ENCODE measurements at places on chromosomes 2 and 18.
A peak's percentile ranks its signal among the peaks of the same experiment; 100 is the strongest.

DNA sequence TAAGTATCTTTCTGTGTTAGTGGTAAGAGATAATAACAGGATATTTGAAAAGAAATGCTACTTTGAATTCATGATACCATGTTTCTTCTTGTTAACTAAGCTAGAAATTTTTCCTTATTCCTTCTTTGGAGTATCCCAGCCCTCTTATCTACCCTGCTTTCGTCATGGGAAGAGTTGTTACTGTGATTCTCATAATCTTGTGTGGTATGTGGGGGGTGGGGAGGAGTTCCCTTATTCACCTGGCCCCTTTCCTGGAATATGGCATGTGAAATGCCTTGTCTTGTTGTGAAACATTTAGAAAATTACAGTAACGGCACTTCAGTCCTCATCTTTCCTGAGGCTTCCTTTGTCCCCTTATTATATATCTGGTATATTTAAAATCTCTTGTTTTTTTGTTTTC, 129.9 kb downstream of the NCOA1 start:
- DNase-seq, result no peak

DNA sequence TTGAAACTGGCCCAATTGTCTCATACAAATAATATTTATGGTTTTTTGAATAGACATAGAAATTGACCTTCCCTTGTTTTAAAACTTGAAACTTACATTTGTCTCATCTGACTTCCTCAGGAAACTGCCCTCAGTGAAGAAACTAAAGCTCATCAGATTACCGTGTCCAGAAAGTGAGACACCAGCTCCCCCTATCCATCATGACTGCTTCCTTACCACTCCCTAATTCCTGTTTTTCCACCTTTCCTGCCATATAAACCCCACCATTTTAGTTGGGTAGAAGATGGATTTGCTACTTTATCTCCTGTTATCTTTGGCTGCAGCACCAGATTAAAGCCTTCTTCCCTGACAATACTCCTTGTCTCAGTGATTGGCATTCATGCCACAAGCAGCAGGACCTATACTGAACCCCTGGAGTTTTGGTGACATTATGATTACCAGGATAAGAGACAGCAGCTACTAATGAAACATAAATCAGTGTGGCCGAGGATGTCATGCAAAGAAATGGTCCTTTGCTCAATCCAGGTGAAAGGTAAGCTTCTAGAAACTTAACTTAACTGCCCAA, 1627.6 kb upstream of the ZEB2 start:
- DNase-seq, result no peak

DNA sequence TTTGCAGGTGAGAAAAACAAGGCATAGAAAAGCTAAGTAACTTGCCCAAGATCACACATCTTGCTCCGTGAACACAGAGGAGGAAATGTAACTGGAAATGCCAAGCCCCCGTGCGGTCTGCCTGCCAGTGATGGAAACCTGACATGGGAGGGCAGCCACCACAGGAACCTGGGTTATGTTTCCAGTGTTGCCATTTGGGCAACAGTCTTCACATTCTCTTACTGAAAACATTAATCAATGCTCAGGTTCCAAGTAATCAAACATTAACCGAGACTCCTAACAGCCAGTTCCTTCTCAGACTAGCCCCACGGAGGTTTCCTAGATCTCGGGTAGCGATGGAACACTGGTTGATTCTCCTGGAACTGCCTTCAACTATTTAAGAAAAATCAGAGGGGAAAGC, 2.5 kb downstream of the TGFA start:
- DNase-seq, result no peak

GRCh38 chr2:109129356-109129920, 433 bp downstream of the SH3RF3 start:
- DNase-seq, result no peak

DNA sequence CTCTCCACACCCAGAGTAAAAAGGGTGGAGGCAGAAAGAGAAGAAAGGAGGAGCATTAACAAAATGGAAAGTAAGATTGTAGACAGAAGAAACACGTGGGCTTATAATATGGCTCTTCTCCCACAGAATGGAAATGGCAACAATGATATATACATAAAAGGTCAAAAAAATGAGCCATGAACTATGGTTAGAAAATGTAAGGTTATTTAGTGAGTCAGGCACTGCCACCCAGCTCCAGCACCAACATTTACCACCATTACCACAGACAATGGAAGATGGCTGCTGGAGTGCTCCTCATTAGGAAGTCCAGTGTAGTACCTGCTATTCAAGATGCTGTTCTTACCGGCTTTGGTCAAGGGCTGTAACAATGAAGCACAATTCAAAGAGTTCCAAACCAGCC, 258.0 kb downstream of the ZEB2 start:
- DNase-seq, result no peak

- DNase-seq, result no peak
These were observed 33.5 kb upstream of the ZEB2 start for GRCh38 chr2:144553379-144553778.

DNA sequence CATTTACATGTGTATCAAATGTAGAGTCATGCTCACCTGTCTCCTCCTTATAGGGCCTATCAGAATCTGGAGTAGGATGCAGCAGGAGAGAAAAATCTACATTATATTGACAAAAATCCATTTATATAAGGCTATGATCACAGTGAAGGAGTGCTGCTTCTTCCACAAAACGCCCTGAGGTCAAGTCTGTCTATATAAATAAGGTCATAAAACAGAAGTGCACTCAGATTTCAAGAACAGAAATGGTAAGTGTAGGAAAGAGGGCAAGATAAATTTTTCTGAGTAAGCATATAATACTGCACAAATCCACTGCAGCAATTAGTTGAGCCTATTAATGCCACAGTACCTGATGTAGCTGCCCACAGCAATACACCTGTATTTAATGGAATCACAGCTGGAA, 51.8 kb downstream of the COL5A2 start:
- no peak for DNase-seq

- DNase-seq, result no peak
These were observed 92.5 kb upstream of the ZNF532 start for GRCh38 chr18:58772161-58772560.

- no peak for DNase-seq
These were observed 854.3 kb upstream of the ACVR2A start for GRCh38 chr2:146990311-146991054.

- no peak for DNase-seq
These were observed 13.3 kb downstream of the COL4A3 start for GRCh38 chr2:227177592-227178336.

DNA sequence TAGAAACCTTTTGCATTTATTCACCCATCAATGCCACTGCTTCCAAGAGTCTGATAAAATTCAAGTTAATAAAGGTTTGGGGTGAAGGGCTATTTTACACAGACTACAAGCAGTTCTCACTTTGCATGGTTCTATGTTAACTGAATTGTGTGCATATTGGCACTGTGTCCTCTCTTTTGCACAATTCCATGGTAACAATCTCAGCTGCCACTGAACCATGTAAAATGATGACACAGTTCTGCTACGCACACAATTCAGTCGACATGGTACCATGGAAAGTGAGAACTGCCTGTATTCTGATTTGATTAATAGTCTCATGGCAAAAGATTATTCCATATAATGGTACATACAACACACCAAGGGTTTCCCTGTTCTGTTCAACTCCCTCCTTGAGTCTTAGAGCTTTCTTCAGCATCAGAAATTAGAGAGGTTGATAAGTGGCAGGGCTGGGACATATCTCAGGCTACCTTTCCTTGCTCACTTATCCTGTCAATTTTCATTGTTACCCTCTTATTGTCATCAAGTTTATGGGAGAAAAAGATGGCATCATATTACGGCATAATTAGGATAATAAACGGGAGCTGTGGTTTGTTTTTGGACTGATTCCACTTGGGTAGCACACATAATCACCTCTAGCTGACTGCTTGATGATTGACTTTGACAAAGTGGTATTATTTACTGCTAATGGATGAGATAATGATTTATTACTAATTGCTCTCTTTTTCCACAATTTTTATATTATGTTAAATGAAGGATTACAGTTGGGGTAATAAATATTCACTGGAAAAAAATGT, 139.3 kb upstream of the CREB1 start:
- no peak for DNase-seq

DNA sequence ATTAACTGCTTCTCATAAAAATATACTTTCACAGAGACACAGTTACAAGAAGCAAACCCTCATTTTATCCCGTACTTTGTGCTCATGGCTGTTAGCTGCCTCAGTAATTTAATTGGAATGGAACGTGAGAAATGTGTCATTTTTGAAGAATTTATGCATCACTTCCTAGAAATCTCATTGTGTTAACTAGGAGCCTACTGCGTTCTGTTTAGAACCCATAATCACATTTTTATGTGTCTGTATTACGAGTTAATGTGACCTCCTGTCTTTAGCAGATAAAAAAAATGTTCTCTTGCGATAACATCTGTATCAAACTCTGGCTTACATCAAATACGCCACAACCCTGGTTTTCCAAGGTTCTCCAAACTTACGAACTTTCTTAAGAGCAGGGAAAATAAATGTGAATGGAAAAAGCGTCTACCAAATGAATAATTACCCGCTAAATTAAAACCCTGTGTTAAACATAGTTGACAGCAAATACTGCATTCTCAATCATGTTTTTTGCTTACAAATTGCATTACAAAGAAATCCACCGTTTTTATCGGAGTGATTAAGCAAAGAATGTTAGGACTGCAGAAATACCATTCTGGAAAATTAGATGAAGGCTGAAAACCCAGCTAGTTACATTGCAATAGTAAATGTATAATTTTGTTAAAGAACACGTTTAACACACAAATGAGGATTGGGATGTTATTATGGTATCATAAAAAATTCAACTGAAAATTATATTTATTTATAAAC, 12.1 kb upstream of the GBX2 start:
- no peak for DNase-seq

GRCh38 chr18:8286303-8286702, 322.9 kb upstream of the RAB12 start:
- DNase-seq, result no peak

DNA sequence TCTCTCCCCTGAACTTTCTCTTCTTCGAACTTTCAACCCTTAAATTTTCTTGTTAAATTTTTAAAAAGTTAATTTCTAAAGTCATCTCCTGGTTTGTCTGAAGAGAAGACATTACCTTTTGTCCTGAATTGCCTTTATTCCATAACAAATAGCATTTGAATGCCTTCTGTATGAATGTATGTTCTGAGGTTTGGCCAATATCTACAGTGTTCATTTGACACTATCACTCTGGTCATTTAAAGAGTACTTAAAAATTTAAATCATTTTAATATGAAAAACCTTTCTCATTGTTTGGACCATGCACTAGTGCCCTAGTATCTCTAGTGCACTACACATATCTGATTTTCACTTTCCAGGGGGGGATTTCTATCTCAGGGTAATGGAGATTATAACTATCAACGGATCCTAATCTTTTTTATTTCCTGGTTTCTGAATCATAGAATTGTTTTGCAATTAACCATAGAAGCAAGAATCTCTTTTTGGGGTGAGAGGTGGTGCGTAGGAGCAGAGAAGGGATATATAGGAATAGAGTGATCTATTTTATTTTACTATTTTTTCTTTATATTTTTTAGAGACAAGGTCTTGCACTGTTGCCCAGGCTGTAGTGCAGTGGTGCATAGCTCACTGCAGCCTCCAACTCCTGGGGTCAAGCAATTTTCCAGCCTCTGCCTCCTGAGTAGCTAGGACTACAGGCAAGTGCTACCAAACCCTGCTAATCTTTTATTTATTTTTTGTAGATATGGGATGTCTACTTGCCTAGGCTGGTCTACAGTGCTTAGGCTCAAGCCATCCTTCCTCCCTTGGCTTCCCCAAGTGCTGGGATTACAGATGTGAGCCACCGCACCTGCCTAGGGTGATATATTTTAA, 25.5 kb downstream of the TANC1 start:
- DNase-seq, result no peak

DNA sequence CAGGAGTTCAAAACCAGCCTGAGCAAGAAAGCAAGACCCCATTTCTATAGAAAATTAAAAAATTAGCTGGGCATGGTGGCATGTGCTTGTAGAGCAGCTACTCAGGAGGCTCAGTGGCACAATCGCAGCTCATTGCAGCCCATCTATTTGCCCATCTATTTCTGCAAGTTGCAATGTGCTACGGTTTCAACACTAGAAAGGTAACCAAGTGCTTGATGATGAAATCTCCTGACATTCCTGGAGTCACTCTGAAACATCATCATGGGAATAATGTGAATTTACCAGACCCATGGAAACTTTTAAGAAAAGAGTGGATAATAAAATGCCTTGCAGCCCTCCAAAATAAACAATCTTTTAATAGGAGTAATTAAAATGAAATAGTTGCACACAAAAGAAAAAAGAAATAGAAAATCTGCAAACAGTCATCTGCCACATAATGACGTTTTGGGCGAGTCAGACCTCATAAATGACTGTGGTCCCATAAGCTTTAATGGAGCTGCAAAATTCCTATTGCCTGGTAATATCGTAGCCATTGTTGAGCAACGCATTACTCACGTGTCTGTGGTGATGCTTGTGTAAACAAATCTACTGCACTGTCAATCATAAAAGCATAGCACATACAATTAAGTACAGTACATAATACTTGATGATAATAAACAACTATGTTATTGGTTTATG, 46.6 kb upstream of the AMMECR1L start:
- DNase-seq, result no peak

- DNase-seq, result peak; percentile 70
These were observed 64.0 kb upstream of the HNRNPA3 start for GRCh38 chr2:177148477-177149154.

DNA sequence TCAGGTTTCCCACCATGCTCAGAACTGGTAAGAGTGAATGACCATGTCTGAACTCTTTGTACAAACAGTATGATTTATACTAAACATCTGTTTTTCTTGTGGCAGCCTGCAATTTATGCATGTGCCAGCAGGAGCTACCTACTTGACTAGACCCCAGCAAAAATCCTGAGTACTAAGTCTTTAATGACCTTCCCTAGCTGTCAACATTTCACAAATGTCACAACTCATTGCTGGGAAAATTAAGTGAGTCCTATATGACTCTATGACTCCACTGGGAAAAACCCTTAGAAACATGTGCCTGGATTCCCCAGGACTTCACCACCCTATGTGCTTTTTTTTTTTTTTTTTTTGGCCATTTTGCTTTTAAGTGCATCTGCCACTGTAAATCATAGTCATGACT, 1225.8 kb downstream of the SUCLG1 start:
- DNase-seq, result no peak

DNA sequence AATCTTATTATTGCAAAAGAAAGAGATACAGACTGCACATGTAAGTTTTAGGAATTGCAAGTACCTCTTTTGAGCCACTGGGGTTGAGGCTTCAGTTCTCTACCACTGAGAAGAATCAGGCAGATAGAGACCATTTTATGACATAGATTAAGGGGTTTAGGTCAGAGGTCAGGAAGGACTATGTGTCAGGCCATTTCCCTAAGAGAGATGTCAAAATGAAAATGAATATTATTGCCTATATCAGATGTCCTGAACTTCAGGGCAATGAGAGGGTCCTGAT, 113.7 kb downstream of the GATA6 start:
- DNase-seq, result no peak

DNA sequence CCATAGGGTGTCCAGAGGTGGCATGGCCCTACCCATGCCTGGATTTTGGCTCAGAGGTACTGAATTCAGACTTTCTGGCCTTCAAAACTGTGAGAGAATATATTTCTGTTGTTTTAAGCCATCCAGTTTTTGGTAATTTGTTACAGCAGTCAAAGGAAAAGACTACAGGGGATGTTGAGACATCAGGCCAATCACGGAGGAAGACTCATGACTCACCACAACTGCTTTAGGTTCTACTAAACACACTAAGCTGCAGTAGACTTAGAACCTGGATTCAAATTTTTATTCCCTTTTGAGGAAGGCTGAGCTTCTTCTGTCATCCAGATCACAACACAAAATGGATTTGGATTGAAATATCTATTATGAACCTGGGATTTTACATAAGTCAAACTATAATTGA, 12.0 kb upstream of the C2orf66 start:
- no peak for DNase-seq

- DNase-seq, result no peak
These were observed 3.9 kb downstream of the CLHC1 start for GRCh38 chr2:55228226-55228563.

All from stimulated activated CD4-positive, alpha-beta T cell treated with anti-CD3 and anti-CD28 coated beads, Interleukin-15, amount 100 ng/mL, for 48 hours (primary cell).